ENCODE measurements at places on chromosomes 6 and 20.

GRCh38 chr6:77463308-77463860 lies at the start of gene HTR1B:
TSS of gene HTR1B (minus strand) at chr6:77463491. CDS start at chr6:77463403, 88 bp downstream.
- no peak for DNase-seq

DNA sequence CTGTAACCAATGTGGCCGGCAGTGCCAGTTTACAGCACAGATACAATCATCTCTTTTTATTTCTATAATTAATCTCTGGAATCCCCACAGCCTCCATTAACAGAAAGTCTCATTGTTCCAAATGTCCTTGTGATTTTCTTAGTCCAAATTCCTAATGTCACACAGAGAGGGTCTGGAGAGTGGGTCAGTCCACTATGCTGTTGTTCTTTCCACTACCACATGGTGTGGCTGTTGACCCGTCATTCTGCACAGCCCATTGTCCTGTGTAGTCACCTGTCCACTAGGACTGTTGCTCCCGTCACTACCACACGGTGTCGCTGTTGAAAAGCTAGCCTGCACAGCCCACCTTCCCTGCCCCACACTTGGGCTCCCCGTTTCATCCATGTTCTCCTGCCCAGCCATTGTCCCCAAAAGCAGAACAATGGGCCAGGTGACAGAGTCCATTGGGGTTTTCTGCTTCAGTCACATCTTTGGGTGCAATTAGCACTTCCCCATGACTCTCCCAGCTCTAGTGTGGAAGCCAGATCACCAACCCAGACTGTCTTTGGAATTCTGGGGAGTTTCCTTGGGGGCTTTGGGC lies 8.6 kb upstream of the LBP start:
- no peak for DNase-seq

GRCh38 chr6:157462956-157463742 lies 82.2 kb downstream of the ZDHHC14 start:
- DNase-seq: no peak

- DNase-seq: no peak
Observed at GRCh38 chr6:98828211-98828788, 6.1 kb upstream of the POU3F2 start.

GRCh38 chr20:44091026-44091425 lies 96.0 kb downstream of the JPH2 start:
- no peak for DNase-seq

- DNase-seq: no peak
Observed at GRCh38 chr6:71507183-71507582, 218.6 kb downstream of the OGFRL1 start.

DNA sequence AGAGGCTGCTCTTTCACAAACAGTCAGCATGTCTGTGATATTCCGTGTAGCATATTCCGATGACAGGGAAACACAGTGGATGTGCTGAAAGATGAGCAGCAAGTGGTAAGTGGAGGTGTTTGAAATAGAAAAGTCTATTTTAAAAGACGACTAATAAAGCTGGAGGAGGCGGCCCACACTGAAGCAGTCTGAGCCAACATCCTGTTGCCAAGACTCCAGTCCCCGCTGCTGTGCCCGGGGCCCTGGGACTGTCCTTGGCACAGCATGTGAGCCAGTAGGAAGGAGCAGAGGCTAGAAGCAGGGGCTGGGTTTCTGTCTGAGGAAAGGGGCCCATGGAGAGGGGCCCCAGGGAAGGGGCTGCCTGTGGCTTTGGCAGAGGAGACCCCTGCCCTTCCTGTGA lies 351.5 kb upstream of the CHD6 start:
- no peak for DNase-seq

- DNase-seq: peak; percentile 2
Observed at GRCh38 chr20:2690718-2691117, 1.9 kb upstream of the EBF4 start.

- DNase-seq: no peak
Observed at GRCh38 chr6:87164004-87164403, 8.6 kb downstream of the ZNF292 start.

DNA sequence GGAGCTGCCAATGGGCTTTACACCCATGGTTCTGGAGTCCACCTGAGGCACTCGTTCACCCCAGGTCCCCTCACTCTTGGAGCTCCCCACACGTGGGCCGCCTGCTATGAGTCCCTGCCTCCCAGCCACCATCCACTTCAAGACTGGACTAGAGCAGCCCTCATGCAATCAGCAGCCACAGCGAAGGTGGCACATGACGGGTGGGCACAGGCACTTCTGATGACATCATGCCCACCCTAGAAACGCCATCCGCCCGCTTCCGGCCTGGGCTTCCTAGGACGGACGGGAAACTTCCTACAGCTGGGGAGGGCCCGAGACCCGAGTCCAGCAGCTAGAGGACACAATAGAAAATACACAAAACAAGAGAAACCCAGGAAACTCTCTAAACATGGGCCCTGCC lies 85.5 kb downstream of the PDE10A start:
- DNase-seq: no peak

DNA sequence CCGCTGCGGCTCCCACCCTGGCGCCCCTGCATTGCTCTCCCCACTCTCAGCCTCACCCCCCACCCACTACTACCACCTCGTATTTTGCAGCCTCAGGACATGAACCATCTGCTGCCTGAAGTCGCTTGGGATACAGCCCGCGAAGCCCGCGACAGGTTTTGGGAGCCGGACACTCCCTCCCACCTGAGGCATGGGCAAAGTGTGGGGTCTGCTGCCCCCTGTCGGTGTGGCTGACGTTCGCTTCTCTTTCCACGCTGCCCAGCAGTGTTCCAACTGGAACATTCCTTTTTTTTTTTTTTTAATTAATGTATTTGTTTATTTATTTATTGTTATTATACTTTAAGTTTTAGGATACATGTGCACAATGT lies 15.3 kb upstream of the LPA start:
- no peak for DNase-seq

DNA sequence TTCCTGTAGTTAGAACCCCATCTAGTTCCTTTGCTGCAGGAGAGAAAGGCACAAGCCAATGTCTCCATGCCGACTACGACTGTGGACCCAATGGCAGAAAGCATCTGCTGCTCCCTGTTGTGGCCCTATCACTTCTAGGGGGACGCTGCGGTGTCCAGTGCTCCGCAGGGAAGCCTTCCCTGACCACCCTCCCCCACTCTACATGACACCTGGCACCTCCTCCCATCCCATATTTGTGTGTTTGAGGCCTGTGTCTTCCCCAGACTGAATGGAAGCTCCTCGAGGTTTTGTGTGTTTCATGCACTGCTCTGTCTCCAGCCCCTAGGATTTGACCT lies 159.5 kb downstream of the DTNBP1 start:
- peak; percentile 11 for DNase-seq

- DNase-seq: no peak
Observed at GRCh38 chr20:21796059-21796458, 90.6 kb downstream of the PAX1 start.

- DNase-seq: no peak
Observed at GRCh38 chr6:133697185-133697584, 191.7 kb upstream of the TCF21 start.

- no peak for DNase-seq
Observed at GRCh38 chr6:7650878-7651277, 60.9 kb downstream of the SNRNP48 start.

DNA sequence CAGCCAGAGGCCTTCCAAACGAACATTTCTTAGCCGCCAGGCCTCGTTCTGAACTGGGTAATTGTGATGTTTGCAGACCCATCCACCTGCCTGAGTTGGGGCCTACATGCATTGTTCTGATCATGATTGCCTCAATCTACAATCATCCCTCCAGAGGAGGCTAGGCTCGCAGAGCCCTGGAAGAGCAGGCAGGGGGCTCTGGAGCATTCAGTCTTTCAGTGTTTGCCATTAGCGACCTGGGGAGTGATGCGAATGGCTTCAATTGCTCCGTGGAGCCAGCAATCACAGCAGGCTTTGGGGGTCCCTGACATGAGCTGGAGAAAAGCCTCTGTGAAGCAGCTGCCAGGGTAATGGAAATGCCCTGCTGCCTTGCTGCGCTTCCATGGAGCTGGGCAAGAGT lies 22.0 kb downstream of the SNAP25 start:
- no peak for DNase-seq

- no peak for DNase-seq
Observed at GRCh38 chr6:120055071-120055470, 705.5 kb upstream of the MAN1A1 start.
